ENCODE measurements at places on chromosomes 4 and X. TPM values are rescaled to one million over a fixed set of nuclear protein-coding genes. Genes with fewer than 3 reads are reported as not detected.

- no peak overlapping the region for H3K27ac ChIP-seq
- no peak for DNase-seq
- H3K27me3 ChIP-seq: no peaks in the 10 kb centered on the region
These were observed 8.9 kb downstream of the DGKQ start for GRCh38 chr4:964346-965025.

DNA sequence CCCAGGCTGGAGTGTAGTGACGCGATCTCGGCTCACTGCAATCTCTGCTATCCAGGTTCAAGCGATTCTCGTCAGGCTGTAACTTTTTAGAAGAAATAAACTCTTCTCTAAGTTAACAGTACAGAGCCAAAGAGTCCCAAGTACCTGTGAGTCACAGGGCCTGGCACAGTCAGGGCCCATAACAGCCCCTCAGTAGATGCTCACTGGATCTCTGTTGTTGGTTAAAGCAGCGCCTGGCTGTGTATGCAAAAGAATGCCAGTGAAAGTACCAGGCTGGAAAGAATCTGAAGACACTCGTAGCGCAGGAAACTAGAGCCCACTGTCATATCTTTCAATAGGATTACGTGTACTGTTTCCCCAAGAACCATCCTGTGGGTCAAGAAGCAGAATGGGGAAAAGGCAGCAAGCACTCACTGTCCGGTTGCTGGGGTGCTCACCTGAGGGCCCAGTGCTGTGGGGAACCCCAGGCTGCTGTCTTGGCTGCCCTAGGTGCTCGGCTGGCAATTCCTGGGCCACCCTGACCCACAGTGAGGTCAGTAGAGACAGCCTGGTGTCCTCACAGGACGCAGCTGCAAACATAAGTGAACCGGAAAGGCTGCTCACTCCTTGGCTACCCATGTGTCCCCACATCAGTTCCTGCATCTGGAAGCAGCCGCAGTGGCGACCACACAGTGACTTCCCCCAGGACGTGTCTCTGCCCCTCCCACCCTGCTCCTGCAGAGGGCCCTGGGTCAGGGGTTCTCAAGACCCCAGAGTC is 3.1 kb upstream of the SLBP start:
- H3K36me3 ChIP-seq: peaks cover 5% of the 10 kb centered on the region
- DNase-seq: no peak
- peaks cover 58% of the 10 kb centered on the region for H3K4me1 ChIP-seq
- no peak overlapping the region for H3K4me3 ChIP-seq
- H3K27me3 ChIP-seq: no peaks in the 10 kb centered on the region

GRCh38 chr4:19780871-19781270 is 470.8 kb upstream of the SLIT2 start:
- no peak for DNase-seq
- no peak overlapping the region for H3K27ac ChIP-seq
- no peak overlapping the region for H3K4me3 ChIP-seq
- H3K36me3 ChIP-seq: no peaks in the 10 kb centered on the region
- no peaks in the 10 kb centered on the region for H3K4me1 ChIP-seq

DNA sequence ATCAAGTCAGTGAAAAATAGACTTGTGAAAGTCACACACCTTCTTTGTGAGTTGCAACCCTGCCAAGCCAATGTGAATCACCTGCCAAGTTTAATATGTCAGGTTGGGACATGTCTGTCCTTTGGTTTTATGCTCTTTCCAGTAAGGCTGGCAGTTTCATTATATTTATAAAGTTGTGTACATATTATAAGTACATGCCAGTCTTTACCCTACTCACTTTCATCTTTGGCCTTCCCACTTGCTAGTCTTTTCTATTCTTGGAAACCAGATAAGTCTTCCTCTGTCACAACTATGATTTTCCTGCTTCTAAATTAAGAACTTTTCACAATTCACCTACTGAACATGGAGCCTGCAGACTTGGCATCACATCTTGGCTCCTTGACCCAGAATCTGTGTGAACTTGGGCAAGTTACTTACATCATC is 680.7 kb upstream of the BOD1L1 start:
- no peak overlapping the region for H3K4me3 ChIP-seq
- H3K27ac ChIP-seq: no peak overlapping the region
- no peaks in the 10 kb centered on the region for H3K36me3 ChIP-seq

GRCh38 chr4:56981795-56982201 is 3.1 kb downstream of the POLR2B start:
- H3K4me3 ChIP-seq: no peak overlapping the region
- H3K4me1 ChIP-seq: peaks cover 50% of the 10 kb centered on the region
- H3K27me3 ChIP-seq: no peaks in the 10 kb centered on the region
- DNase-seq: no peak
- H3K27ac ChIP-seq: no peak overlapping the region

GRCh38 chrX:11908371-11908770 is 150.3 kb downstream of the MSL3 start:
- H3K4me1 ChIP-seq: no peaks in the 10 kb centered on the region
- no peak overlapping the region for H3K27ac ChIP-seq
- no peaks in the 10 kb centered on the region for H3K27me3 ChIP-seq
- H3K36me3 ChIP-seq: no peaks in the 10 kb centered on the region

DNA sequence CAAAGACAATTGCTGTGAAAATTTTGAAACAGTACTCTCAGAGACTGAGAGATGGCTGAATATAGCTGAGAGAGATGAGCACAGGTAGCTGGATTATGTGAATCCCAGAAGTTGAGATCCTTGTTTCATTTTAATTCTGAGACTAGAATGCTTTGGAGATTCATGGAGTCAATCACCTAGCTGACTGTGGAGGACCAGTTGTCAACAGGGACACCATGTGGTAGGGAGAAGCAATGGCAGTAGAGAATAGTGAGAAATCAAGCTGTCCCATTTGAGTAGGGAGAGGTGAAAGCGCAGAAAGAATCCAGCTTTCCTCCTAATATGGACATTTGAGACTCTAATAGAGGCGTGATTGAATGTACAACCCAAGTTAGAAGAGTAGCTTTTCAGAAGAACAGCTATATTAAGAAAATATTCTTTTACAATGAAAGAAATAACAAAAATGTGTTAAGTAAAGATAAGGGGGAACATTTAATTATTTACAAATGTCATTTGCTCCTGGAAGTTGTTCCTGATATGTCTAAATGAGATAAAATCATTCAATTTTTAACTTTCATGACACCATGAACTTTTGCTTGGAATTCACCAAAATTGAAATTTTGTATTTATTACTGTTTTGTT is 30.3 kb upstream of the GLRB start:
- H3K27ac ChIP-seq: no peak overlapping the region
- no peaks in the 10 kb centered on the region for H3K4me1 ChIP-seq
- H3K27me3 ChIP-seq: no peaks in the 10 kb centered on the region
- H3K4me3 ChIP-seq: no peak overlapping the region
- H3K36me3 ChIP-seq: no peaks in the 10 kb centered on the region

GRCh38 chrX:133979641-133980230 is 5.7 kb downstream of the GPC3 start:
- no peak overlapping the region for H3K27ac ChIP-seq
- H3K4me1 ChIP-seq: peaks cover 2% of the 10 kb centered on the region
- no peaks in the 10 kb centered on the region for H3K36me3 ChIP-seq
- no peaks in the 10 kb centered on the region for H3K27me3 ChIP-seq
- H3K4me3 ChIP-seq: no peak overlapping the region

DNA sequence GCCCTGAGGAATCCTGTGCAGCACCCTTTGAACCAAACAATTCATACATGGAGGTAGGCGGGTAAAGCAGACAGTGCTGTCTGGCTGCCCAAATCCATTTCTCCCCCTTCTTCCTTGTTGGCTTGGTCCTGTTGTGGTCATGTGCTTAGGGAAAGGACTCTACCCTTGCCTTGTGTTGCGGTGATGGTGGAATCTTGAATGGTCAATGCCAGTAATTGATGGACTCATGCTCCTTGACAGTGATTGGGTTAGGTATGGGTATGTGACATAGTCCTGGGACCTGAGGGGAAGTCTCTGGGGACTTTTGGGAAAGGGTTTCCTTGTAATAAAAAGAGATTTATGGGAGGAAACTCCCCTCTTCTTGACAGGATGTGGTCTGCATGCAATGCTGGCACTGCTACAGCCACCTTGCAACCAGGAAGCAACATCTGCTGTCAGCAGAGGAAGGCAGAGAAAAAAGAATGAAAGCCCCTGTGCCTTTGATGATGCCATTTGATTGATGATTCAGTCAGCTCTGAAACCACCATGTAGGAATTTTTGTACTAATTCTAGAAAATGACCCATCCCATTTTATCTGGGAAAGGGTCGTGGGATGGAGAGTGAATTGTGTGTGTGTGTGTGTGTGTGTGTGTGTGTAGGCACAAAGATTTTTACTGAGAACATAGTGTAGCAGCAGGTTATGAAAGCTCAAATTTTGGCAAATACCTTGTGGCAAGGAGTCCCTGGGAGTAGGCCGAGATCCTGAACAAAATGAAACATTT is 30.0 kb upstream of the HUWE1 start:
- H3K4me1 ChIP-seq: peaks cover 51% of the 10 kb centered on the region
- DNase-seq: peak; percentile 62
- H3K27ac ChIP-seq: peak overlapping the region; percentile 81
- H3K4me3 ChIP-seq: no peak overlapping the region

- H3K27me3 ChIP-seq: no peaks in the 10 kb centered on the region
- no peak for DNase-seq
- H3K4me3 ChIP-seq: no peak overlapping the region
These were observed 50.7 kb downstream of the SCD5 start for GRCh38 chr4:82747686-82748575.

DNA sequence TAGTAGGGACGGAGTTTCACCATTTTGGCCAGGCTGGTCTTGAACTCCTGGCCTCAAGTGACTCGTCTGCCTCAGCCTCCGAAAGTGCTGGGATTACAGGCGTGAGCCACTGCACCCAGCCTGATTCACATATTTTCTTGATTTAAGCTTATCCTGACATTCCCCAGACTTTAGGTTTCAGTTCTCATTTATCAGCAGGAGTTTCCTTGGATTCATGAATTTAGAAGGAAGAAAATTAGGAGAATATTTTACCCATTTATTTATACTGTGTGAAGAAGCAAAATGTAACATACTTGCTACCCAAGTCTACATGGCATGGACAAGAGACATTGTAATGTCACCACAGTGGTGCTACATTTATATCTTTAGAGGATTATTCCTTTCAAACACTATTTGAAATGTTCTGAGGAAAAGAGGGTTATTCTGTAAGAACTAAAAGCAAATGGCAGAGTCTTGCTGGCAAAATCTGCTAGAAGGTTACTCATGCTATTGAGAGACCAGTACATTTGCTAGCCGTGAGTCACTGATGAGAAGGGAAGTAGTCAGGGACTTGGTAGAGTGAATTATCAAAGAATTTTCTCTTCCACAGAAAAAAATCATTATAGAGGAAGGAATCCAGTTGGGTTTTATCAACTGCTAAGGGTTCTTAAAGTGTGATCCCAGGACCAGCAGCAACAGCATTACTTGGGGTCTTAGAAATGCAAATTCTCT is 26.1 kb upstream of the CFAP299 start:
- DNase-seq: no peak
- H3K27ac ChIP-seq: no peak overlapping the region
- no peaks in the 10 kb centered on the region for H3K4me1 ChIP-seq
- no peaks in the 10 kb centered on the region for H3K36me3 ChIP-seq
- H3K4me3 ChIP-seq: no peak overlapping the region

DNA sequence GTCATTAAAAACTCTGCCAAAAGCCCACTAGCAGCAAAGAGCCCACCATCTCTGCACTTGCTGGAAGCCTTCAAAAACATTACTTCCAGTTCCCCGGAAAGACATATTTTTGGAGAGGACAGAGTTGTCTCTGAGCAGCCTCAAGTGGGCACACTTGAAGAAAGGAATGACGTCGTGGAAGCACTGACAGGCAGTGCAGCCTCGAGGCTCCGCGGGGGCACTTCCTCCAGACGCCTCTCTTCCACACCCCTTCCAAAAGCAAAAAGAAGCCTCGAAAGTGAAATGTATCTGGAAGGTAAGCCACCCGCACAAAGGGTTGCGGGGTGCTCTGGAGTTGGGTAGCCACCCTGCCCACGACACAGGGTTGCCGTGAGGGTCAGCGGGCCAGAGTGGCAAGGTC is 25.9 kb downstream of the OFD1 start:
- peaks cover 63% of the 10 kb centered on the region for H3K36me3 ChIP-seq
- no peak overlapping the region for H3K27ac ChIP-seq
- no peak for DNase-seq
- peaks cover 2% of the 10 kb centered on the region for H3K4me1 ChIP-seq

DNA sequence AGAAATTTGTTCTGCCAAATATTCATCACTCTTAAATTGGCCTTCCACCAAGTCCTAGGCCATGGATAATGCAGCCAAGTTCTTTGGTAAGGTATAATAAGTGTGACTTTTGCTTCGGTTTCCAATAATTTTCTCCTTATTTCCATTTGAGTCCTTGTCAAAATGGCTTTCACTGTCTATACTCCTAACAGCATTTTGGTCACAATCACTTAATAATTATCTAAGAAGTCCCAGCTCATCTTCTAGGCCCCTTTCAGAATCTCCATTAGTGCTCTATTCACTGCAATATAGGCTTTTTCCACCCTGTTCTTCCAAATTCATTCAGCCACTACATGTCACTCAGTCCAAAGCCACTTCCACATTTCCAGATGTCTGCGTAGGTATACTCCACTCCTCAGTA is 51.0 kb upstream of the SPIN4 start:
- no peak overlapping the region for H3K27ac ChIP-seq
- H3K4me3 ChIP-seq: no peak overlapping the region
- H3K27me3 ChIP-seq: no peaks in the 10 kb centered on the region
- no peaks in the 10 kb centered on the region for H3K36me3 ChIP-seq
- no peaks in the 10 kb centered on the region for H3K4me1 ChIP-seq

- no peaks in the 10 kb centered on the region for H3K27me3 ChIP-seq
- no peak for DNase-seq
- H3K4me3 ChIP-seq: no peak overlapping the region
- H3K36me3 ChIP-seq: no peaks in the 10 kb centered on the region
These were observed 283.6 kb upstream of the PCDH10 start for GRCh38 chr4:132865458-132865857.

DNA sequence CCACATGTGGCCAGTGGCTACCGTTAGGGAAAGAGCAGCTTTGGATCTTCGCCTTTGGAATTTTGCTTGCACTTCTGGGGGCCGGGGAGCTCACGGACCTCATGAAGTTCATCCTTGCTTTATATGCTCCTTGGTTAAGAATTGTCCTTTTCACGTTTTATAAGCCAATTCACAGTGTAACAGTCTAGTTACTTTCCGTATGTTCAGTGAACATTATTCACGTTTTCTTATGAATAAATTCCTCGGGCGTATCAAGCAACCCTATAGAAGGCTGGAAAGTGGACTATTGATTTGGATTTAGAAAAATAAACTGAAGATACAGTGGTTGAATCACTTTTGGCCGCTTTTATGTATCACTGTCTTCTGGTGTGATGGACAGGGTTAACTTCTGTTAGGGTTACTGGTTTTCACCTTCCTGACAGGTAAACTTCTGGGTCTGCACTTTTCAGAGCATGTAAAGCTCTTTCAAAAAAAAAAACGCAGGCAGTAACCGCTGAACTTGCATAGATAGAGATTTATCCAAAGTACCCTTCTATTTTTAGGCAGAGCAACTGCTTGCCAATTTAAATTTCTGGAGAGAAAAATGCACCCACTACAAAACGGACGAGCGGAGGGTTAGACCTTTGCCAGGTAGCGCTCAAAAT is 569 bp upstream of the PDLIM5 start:
- H3K27me3 ChIP-seq: peaks cover 4% of the 10 kb centered on the region
- peaks cover 17% of the 10 kb centered on the region for H3K4me1 ChIP-seq
- no peaks in the 10 kb centered on the region for H3K36me3 ChIP-seq
- H3K27ac ChIP-seq: peak overlapping the region; percentile 66

The ZNF595 gene
- polyA plus RNA-seq: 7.7 TPM

The AMBN gene
- polyA plus RNA-seq: not detected

The PDLIM3 gene
- polyA plus RNA-seq: not detected

The ZNF827 gene
- 3.0 TPM for polyA plus RNA-seq

The NEUROG2 gene
- not detected for polyA plus RNA-seq

The C4orf50 gene
- polyA plus RNA-seq: 0.02 TPM
